ENCODE measurements at places on chromosomes 2 and 18.

- no peak for DNase-seq
Measured at GRCh38 chr2:178404368-178404767, 46.6 kb downstream of the PRKRA start.

GRCh38 chr2:111705711-111706336 lies 178.2 kb downstream of the ANAPC1 start:
- no peak for DNase-seq

GRCh38 chr2:14363137-14363536 lies 269.4 kb upstream of the LRATD1 start:
- DNase-seq = no peak

DNA sequence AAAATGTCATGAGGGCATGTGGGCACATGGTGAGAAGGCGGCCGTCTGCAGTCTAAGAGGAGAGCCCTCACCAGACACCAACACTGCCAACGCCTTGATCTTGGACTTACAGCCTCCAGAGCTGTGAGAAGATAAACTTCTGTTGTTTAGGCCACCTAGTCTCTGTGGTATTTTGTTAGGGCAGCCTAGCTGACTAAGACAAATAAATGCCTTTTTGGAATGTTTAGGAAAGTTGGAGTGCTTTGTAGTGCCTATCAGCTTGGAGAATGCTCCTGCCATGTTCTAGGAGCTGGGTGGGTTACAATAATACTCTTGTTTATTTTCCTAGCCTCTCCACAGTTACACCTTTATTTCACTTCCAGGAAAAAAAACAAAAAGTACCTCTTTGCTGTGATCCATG lies 92.0 kb downstream of the SPP2 start:
- no peak for DNase-seq

- DNase-seq = no peak
Measured at GRCh38 chr2:241496904-241497877, 11.2 kb downstream of the STK25 start.

DNA sequence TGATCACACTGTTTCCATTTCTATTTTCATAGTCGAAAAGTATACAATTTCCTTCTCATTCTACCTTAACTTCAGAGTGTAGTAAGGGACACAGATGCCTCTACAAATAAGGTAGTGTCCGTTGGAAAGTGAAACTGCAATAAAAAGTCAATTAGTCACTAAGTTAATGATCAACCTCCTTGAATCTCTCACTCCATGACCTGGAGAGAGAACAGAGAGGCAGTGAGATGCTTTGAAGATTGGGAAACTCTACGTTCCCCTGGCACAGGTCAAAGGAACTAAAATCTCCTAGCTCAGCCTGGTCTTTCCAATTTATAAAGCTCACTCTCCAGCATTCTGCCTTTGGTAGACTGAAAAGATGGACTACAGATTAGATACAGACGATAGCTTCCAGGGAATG lies 153.8 kb upstream of the ACAA2 start:
- no peak for DNase-seq

- DNase-seq = no peak
Measured at GRCh38 chr18:54112356-54112755, 112.1 kb downstream of the MBD2 start.

DNA sequence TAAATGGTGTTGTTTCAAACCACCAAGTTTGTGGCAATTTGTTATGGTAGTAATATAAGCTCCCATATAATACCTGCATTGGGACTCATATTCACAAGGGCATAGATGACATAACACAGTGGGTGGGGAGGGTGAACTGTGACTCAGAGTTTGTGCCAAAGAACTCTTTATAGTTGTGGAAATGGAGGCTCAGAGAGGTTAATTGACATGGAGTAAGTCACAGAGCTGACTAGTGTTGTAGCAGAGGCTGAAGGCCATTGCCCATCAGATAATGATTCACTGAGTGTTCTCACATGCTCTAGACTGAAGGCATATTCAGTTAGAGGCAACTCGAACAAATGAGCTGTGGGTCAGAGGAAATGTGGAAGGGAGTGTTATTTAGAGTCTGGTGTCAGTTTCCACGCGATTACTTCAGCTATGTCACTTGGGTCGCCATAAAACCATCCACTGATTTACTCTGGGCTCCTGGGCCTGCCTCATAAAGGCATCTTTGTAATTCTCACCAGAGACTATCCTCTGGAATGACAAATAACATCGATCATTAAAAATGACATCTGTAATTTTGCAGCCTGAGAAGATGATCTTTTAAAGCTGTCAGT lies 264.7 kb downstream of the CCDC85A start:
- no peak for DNase-seq

DNA sequence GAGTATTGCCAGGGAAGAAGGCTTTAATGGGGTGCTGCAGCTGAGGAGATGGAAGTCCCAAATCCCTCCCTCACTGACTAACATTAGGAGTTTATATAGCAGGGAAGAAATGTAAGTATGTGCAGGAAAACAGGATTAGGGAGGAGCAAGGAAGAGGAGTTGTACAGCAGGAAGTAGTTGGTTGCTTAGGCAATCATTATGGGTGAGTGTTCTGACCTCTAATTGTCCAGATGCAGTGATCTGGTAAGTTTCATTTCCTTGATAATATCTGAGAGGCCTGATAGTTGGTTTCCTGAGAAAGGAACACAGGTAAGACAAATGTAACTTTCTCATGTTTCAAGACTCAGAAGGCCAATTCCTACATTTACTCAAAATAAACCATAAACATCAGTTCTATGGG lies 331.9 kb upstream of the GULP1 start:
- DNase-seq = no peak

- no peak for DNase-seq
Measured at GRCh38 chr2:28320371-28320770, 72.3 kb upstream of the FOSL2 start.

DNA sequence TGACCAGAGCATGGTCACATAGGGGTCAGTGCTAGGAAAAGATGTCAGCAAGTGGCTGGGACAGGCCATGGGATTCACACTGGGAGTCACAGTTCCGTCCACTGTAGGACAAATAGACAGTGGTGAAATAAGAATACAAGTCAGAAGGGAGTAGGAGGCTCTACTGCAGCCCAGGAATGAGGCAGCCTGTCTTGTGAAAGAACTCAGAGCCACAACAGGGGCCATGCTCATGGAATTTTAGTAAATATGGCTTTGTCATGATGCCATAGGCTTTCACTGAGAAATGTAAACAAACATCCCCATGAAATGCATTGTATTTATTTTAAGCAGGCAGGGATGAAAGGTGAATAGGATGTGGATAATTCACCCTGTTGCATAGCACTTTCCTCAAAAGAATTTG lies 504.3 kb downstream of the SOX11 start:
- no peak for DNase-seq
